Right cardiac atrium (tissue), 5 donors: ENCODE measurements at places on chromosomes 2 and 18.

DNA sequence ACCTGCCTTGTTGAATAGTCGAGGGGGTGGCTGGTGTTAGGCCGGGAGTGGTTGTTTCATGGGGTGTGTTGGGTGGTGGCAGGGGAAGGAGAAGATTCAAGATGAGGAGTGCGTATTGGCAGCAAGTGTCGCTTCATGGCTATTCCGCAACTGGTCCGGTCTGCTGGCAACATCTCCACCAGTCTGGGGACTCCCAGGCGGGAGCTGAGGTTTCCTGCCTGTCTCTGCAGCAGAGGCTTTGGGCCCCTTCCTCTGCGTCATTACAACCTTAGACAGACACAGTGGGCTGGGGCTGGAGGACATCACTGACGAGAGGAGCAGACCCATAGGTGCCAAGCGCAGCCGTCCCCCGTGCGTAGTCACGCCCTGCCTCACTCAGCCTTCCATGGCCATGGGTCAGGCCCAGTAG, 64.0 kb upstream of the MCFD2 start:
- no peak for DNase-seq

DNA sequence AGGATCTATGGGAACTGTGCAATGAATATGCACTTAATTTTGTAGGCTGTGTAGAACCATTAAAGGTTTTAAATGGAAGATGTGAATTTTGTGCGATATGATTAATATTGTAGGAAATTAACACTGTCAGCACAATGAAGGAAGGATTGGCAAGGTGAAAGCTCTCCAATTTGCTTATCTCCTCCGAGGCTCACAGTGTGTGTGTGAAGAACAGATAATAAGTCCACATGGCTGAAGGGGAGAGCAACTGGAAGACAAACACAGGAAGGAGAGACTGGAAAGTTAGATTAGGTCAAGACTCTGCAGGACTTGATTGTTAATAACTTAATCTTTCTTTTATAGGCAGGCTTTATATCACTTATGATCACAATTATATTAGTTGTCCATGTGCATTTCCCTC, 269.7 kb upstream of the VRK2 start:
- DNase-seq, result no peak

DNA sequence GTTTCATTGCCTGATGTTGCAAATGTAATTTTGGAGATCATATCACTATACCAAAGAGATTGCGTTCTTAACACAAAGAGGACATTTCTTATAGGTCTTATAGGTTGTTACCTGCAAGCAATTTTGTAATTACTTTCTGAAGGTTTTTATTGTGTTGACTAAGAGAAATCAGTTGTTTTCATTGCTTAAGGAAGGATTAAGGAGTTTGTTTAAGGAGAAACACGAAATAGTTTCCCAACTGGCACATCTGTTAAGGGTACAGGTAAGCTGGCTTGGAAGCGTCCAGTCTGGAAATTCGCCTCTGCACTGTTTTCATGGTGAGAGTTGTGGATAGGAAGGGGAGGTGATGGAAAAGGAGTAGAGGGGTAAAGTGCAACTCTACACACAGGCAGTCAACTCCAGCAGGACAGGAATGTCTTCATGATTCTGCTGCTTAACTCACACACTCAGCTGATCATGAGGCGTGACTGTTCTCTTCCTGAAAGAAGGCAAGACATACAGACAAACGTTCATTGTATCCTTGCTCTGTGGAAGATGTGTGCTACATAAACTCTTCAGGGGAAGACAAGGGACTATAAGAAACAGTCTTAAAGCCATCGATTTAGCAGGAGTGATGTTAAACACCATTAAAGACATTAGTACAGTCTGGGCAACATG, 61.4 kb upstream of the ACSL3 start:
- no peak for DNase-seq

DNA sequence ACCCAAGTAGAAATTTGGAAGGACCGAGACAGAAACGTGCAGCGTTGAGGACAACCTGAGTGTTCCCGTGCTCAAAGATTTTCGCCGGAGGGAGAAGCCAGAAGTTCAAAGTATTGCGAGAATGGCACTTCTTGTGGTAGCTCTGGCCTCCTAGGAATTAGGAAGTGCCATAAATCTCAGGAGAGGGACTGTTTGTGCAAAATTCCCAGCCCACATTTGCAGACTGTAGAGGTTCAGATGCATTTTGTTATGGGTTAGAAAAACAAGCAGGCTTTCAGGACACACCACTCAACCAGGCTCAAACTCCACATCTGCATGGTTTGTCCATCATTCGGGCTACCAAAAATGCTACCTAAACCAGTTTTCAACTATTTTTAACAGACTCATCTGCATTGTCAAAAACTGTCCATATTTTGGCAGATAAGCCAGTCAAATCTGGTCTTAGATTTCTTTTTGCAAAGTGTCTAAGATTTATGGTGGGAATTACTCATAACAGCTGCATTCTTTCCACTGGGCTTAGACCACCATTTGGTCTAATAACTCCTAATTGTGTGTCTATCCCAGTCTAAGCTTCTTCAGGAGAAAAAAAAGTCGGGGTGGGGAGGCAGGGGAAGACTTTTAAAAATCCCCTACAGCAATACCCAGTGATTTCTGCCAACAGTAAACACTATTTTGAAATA, 422.9 kb downstream of the ARHGAP15 start:
- DNase-seq, result no peak

DNA sequence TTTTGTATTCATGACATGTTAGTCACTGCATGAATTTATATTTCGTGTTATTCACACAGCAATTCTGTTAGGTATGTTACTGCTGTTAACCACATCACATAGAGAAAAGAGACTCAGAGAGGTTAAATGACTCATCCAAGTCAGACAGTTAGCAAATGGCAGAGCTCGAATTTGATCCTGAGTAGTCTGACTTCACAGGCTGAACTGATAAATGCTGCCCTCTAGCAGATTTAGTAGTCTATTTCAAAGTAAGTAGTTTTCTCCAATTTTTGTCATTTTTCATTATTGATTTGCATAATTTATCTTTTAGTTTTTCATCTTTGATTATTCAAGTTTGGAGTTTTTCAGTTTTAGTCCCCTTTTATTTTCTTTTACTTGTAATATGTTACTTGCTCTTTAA, 58.3 kb downstream of the WDR7 start:
- no peak for DNase-seq

- DNase-seq, result no peak
Measured at GRCh38 chr2:48148841-48149430, 242.6 kb upstream of the FBXO11 start.

DNA sequence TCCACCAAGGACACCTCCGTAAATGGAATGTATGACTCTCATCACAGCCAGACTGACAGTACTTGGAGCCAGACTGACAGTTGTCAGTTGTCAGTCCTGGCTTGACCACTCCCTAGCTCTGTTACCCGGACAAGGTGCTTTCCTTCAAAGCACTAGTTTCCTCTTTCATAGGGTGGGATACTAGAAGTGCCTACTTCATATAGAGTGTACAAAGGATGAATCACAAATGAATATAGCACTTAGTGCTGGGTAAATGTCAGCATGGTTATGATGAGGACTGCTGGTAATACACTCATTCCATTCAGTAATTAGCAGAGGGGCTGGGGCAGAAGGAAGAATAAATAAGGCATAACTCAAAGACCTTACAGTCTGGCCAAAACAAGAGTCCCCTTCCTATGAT, 91.4 kb downstream of the ARL4C start:
- DNase-seq, result no peak

GRCh38 chr2:69625078-69625795, 18.3 kb downstream of the AAK1 start:
- DNase-seq, result no peak

DNA sequence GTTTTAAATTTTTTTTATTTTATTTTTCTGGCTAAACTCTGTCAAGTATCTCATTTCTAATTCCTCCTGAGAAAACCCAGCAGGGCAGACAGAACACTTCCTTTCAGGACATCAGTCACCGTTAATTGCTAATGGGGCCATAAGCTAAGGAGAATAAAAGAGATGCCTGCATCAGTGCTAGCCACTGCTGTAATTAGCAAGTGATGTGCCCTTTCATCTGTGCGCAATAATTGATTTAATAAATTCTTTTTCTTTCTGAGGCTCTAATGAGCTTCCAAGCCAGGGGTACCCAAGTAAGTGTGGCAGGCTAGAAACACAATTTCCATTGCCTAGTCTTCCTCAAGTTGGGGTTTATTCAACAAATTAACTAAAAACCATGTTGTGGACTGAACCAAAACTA, 65.5 kb downstream of the SLC9A4 start:
- DNase-seq, result no peak

DNA sequence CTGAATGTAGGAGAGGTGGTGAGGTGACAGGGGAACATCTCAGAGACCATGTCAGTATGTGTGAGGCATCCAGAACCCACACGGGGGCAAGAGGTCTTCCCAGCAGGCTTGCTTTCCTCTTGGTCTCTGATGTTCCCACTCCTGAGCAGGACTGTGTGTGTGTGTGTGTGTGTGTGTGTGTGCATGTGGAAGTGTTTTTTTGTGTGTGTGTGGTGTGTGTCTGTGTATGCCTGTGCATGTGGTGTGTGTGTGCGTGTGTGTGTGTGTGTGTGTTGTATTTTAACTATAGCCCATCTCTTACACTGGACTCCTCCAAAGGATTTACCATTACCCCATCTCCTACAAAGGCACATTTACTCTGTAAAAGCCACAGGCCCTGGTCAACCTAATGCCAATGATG, 40.4 kb downstream of the SLC4A5 start:
- no peak for DNase-seq

DNA sequence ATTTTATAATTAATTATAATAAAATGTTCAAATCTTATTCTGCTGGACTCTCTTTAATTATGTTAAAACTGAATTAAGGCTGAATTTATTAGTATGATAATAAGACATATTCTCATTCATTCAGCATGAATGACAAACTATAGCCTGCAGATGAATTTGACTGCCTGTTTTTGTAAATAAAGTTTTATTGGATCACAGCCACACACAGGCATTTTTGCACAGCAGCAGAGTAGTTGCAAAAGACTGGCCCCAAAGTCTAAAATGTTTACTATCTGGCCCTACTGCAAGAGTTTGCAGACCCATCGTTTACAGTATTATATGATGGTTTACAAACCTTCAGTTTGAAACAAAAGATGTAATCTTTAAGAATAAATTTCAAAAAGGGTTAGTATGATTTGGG, 58.6 kb downstream of the RMDN2 start:
- DNase-seq, result no peak

- no peak for DNase-seq
Measured at GRCh38 chr2:497770-498492, 179.3 kb downstream of the TMEM18 start.

GRCh38 chr2:224518806-224519580, 66.2 kb downstream of the CUL3 start:
- no peak for DNase-seq

GRCh38 chr18:27685807-27686412, 491.0 kb downstream of the CDH2 start:
- DNase-seq, result no peak

DNA sequence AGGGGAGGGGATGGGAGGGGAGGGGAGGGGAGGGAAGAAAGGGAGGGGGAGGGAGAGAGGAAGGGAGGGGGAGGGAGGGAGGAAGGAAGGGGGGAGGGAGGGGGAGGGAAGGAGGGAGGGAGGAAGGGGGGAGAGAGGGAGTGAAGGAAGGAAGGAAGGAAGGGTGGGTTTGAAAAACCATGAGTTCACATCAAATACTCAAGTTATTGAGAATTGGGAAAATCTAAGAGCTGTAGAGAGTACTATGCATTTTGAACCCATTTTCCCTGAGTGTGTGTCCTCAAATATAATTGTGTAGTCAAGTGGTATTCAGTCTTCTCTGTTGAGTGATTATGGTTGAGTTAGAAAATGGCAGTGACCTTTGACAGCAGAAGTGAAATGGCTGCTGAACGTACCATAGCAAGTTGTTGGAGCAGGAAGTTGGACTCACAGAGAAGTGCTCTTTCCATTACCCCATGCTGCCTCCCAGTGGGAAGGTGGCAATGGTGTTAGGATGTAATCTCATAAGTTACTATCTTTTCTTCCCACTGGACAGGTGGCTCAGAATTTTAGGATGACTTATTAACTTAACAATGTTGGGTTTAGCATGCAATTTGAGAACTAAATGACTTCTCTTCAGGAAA, 214.6 kb downstream of the SETBP1 start:
- DNase-seq, result peak; percentile 62

GRCh38 chr18:2706903-2707302, 51.4 kb downstream of the SMCHD1 start:
- DNase-seq, result no peak

DNA sequence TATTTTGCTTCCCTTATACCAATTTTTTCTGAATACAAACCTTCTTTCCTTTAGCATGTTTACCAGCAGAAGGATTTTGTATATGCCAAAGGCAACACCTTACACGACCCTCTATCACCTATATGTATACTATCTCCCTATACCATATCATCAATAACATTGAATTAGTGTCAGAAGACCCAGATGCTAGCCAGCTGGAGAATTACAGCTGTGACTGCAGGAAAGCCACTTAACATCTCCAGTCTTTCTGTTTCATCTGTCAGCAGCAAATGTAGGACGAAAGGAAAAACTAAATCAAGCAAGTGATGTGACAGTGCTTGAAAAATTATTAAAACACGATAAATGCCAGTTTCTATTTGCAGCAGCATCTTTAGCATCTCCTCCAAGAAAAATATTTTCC, 193.7 kb downstream of the STK39 start:
- DNase-seq, result no peak

DNA sequence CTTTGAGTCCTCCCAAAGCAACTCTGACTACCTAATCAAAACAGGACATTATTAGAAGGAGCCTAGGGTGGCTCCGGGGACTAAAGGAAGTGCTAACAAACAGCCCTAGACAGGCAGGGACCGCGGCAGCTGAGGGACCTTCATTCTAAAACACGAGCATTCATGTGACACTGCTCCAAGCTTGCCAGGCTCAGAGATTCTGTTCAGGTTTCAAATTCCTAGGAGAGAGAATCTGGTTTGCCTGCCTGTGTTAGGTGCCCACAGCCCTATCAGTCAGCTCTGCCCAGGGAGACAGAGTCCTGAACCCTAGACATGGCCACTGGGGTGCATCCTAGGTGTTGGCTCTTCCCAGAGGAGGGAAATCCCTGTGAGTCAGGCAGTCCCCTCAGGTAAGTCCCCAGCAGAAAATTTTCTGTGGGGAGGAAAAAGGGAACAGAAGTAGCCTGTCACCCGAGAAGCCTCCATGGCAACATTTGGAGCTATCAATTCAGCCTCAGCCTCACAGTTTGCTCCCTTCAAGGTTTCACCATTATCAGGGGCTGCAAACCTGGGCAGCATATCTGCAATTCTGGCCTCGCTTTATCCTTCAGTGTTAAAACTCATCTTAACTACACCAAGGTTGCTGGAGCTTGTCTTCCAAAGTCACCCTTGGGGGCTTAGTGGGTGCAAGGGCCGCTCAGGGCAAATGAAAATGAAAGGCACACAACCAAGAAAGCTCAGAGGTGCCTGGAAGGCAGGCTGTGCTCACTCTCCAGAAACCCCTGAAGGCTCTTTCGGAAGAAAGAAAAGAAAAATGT, 28.6 kb downstream of the PCBP1 start:
- no peak for DNase-seq

- no peak for DNase-seq
Measured at GRCh38 chr2:186573531-186573930, 16.3 kb upstream of the ITGAV start.

GRCh38 chr2:39504790-39505335, 67.8 kb upstream of the MAP4K3 start:
- DNase-seq, result no peak

GRCh38 chr2:177482195-177482594, 89.6 kb downstream of the AGPS start:
- DNase-seq, result no peak

- no peak for DNase-seq
Measured at GRCh38 chr2:141933226-141933625, 197.6 kb downstream of the LRP1B start.
